ENCODE measurements at places on chromosomes 16 and 17.

DNA sequence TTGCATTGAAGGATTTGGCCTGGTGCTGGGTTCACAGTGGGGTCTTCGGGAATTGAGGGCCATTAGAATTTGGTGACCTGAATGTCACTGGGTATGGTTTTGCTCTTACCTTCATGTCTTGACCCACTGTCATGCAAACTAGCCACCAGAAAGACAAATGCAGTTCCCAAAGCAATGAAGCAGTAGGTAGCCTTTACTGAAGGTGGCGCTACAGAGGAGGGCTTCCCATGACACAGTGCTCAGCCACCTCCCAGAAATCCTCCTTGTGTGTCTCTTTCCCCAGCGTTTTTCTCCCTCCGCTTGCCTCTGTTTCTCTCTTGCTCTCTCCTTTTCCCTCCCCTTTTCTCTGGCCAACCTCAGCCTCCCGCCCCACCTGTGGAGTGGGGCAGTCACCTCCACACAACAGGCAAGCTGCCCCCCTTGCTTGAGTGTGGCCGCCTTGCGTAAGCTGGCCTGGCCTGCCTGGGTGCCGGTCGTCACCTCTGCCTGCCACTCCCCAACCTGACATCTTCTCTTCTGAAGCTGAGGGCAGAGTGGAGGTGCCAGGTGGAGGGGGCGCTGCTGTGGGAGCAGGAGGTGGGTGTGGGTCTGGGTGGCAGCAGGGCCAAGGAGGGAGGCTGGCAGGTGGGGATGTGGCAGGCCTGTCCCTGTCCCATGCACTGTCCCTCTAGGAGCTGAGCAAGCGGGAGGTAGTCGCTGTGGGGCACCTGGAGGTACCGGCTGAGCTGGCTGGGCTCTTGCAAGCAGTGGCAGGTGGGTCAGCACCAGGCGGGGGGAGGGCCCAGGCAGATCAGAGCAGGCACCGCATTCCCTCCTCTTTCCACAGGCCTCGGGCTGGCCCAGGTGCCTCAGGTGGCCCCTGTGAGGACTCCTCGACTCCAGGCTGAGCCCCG is 34.7 kb downstream of the MYO15A start:
- no peak for DNase-seq

DNA sequence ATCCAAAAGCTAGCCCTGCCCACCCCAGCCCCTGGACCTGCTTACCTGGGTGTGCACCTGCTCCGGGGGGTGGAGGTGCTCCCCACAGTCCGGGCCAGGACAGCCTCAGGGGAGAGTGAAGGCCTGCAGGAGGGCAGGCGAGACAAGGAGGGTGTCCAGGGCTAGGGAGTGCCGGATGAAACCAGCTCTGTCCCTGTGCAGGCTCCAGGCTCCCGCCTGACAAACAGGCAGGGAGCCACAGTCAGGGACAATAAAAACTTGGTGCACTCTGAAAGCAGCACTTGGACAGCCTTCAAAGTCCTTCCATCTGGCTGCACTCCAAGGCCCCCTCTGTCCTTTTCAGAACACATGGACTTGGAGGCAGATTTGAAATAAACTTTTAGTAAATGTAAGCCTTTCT is 3.9 kb downstream of the PAQR4 start:
- no peak for DNase-seq

- DNase-seq = no peak
These were observed 23.9 kb downstream of the PEMT start for GRCh38 chr17:17567631-17568030.

DNA sequence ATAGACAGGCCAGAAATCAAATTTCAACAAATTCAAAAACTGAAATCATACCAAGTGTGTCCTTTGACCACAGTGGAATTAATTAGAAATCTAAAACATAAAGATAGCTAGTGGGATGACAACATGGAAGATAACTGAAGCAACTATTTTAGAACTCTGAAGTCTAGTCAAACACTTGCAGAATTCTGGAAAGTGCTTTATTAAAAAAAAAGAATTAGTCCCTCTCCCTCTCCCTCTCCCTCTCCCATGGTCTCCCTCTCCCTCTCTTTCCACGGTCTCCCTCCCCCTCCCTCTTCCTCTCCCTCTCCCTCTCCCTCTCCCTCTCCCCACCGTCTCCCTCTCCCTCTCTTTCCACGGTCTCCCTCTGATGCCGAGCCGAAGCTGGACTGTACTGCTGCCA is 6.7 kb upstream of the OR4D1 start:
- DNase-seq = no peak

DNA sequence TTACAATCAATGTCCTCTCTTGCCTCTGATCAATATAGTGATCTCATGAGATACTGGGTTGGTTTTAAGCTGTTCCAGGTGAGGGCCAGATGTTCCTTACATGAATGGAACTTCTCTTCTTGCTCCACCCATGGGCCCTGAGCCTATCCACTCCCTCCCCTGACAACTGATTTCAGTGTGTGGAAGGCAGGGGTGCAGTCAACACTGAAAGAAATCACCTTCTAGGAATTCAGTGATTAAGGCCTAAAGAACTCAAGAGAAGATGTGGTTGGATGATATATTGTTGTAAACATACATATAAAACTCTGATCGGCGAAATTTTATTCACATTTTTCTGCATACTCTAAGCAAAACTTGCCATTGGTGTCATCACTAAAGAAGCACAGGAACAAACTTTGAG is 6.7 kb upstream of the GOSR2 start:
- no peak for DNase-seq

GRCh38 chr17:3921502-3922319 is 5.4 kb upstream of the P2RX1 start:
- no peak for DNase-seq

- no peak for DNase-seq
These were observed 25.7 kb downstream of the CALB2 start for GRCh38 chr16:71384073-71384724.

DNA sequence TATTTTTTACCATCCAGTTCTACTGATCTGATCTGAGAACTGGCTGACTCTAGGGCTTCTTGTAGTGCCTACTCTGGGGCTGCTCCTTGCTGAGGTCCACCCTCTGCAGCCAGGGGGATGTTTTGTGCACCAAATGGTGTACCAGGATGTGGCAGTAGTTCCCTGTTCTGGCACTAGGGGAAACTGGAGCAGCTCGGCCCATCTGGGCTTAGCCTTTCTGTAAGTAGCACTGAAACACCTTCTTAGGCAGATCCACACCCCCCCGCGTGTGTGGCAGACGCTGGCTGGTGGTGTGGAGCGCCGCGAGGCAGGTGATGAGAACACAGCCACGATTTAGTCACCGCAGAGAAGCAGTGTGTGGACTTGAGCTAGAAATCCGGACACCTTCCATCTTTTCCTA is 17.0 kb downstream of the DUSP14 start:
- no peak for DNase-seq

DNA sequence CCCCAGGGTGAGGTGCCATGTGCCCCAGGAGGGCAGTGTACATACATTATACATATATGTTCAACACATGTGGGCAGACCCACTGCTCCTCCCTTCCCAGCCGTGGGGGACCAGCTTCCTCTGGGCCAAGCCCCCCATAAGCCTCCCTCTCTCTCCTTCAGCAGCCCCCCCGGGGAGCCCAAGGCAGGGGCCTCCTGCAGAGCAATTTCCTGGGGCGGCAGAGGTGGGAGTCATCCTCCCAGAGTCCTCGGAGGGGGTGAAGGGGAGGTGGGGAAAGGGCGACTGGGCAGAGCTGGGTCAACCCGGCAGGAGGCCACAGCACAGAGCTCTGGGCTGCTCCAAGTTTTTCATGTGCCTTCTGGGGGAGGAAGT is 235.1 kb downstream of the ZNF423 start:
- peak; percentile 82 for DNase-seq

DNA sequence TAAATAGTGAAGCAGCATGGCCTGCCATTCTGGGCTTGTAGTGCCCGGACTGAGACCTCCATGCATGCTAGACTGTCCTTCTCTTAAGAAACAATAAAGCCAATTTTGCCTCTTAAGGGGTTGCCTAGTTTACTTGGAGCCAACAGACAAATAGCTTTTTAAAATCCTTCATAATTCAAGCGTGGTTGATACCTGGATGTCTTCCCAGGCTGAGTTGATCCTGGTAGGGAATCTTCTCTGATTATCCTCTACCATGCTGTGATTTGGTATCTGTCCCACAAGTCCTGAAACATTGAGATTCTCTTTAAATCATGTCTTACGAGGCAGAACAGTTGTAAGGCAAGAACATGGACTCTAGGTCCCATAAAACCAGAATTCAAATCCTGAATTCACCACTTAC is 359.6 kb upstream of the CCL2 start:
- DNase-seq = no peak

- DNase-seq = no peak
These were observed 45.1 kb downstream of the IRX6 start for GRCh38 chr16:55369151-55369550.
